Frontal cortex (tissue), 4 donors: ENCODE measurements at places on chromosomes 5 and 9. TPM values are rescaled to one million over a fixed set of nuclear protein-coding genes. Genes with fewer than 3 reads are reported as not detected.

- no peak for DNase-seq
Observed at GRCh38 chr5:176679365-176680225, 32.3 kb downstream of the TSPAN17 start.

Gene PRELID2
- 25.7 TPM for total RNA-seq

Gene FAM13B
- 84.8 TPM for total RNA-seq

- DNase-seq = no peak
Observed at GRCh38 chr9:134383148-134383547, 56.9 kb downstream of the RXRA start.

DNA sequence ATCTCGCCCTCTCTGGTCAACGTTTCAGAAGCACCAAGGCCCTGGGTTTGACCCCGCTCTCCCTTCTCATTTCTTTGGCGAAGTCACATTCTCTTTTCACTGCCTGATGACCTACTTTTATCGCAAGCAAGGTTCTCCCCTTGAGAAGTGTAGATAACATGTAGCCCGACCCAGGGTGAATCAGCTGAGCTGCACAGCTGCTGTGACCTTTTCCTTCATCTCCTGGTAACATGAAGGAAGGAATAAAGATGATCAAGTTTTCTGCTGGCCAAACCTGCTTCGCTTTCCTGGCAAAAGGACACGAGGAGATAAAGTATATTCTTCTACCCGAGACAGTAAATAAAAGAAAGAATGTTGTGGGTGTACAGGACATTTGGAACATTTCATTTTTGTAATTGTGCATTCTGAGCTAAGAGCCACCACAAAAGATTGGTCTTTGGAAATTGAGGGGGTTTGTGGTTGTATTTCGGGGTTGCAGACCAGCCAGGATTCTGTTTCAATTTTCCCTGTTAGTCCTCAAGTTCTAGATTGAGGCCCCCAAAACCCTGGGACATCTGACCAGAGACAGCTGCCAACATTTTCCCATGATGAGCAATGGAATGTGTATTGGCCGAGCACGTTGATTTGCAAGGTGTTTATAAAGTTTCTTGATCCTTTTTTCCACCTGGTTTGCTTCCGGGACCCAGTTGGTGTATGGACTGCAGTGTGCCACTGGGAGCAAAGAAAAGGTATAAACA lies 155.1 kb upstream of the ZNF462 start:
- no peak for DNase-seq

GRCh38 chr9:69549310-69550202 lies 122.6 kb downstream of the APBA1 start:
- no peak for DNase-seq

Gene CARD6
- total RNA-seq = 0.82 TPM

GRCh38 chr5:69312459-69313160 lies 20.0 kb downstream of the CCDC125 start:
- DNase-seq = no peak

DNA sequence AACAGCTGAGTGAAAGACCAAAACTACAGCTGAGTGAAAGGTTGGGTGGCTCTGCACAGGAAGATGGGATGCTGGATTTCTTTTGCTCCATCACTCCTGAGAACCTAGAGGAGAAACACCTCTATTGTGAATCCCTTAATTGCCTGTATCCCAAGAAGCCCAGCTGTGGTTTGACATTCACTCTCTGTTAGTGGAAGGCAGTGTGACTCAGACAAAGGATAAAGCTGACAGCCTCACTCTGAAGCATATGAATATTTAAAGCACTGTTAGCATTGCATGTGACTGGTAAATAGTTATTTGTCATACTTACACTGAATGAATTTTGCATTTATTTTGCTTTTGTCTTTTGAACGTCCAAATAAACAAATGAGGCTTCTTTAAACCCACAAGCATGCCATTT lies 367.1 kb upstream of the RIOK2 start:
- DNase-seq = no peak

DNA sequence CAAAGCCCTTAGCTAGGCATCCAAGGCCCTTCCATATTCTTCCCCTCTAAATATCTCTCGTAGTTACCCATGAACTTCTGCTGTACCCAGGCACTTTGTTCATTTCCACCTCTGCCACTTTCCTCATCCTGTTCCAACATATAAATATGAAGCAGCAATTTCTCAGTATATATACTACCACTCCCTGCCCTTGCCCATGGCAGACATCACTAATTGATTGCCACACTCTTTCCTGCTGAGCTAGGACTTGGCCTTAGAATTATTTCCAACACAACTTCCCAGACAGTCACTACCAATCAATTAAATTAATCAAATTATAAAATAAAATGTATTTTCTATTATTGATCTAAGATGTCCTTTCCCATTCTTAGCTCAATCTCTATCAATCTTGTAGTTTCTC lies 8.5 kb downstream of the INSYN2B start:
- DNase-seq = no peak

Gene ANKRD18A
- 1.6 TPM for total RNA-seq

Gene BTNL3
- not detected for total RNA-seq

Gene RASEF
- 0.41 TPM for total RNA-seq

DNA sequence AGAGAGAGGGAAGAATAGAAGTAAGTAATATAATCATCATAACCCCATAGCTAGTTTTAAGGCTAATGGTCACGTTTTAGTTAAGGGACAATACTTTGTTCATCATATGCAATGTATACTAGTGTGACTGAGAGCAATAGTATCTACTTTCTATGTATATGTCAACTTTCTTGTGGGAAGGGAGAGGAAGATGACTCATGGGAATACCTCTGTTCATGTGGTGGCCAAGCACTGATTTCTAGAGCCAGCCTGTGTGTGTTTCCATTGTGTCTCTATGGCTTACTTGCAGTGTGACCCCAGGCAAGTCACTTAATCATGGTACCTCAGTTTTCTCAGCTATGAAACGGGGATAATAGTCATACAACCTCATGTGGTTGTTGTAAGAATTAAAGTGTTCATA lies 639.6 kb downstream of the CETN3 start:
- no peak for DNase-seq

Gene C9orf152
- total RNA-seq = not detected

DNA sequence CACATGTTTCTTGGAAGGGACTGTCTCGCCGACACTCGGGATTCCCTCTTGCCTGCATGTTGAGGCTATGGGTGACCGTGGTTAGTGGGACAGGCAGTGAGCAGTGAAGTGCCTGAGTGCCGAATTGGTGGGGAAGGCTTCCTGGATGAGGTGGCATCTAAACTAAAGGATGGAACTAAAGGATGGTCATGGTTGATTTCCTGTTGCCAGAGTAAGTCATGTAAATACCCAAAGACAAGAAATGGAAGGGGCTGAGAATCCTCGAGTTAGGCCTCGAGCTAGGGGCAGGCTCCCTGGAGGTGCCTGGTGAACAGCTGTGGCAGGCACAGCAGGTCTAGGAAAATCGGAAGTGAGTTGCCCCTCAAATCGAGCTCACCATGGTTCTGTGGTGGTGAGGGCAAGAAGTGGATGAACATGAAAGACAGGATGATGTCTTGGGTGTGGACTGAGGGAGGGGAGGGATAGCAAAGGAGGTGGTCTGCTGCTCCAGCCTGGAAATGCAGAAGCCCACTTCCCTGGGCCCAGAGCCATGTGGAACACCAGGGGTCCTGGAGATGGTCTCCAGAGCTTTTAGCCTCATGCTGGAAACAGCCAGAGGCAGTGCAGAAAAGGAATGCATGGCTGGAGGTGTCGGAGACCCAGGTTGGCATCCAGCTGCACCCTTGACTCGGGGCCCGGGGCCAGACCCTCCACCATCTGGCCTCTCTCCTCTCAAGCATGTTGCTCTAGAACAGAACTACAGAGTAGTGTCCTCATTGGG lies 12.2 kb downstream of the CD74 start:
- DNase-seq = no peak

Gene ERGIC1
- 33.0 TPM for total RNA-seq
